Activated naive CD4-positive, alpha-beta T cell treated with anti-CD3 and anti-CD28 coated beads for 36 hours (primary cell): ENCODE measurements at places on chromosomes 1 and 21. TPM values are rescaled to one million over a fixed set of nuclear protein-coding genes. Genes with fewer than 3 reads are reported as not detected.

The C8A gene
- not detected for total RNA-seq

The LCE1D gene
- not detected for total RNA-seq

The ACKR1 gene
- total RNA-seq = not detected

The MRPS15 gene
- total RNA-seq = 141 TPM

The ARMH1 gene
- total RNA-seq = 155 TPM

The OR2L13 gene
- not detected for total RNA-seq

The RGS8 gene
- total RNA-seq = not detected

The NCMAP gene
- 0.20 TPM for total RNA-seq

The PLEKHA6 gene
- total RNA-seq = 0.52 TPM

The SMIM11 gene
- total RNA-seq = 16.4 TPM

The TMEM52 gene
- 0.99 TPM for total RNA-seq

The KCNK2 gene
- total RNA-seq = not detected

The GPR25 gene
- total RNA-seq = not detected

The RGS5 gene
- total RNA-seq = 1.1 TPM

The FCRL6 gene
- not detected for total RNA-seq

The SRM gene
- total RNA-seq = 222 TPM

The PTPN22 gene
- total RNA-seq = 50.9 TPM

The IPO9 gene
- 65.7 TPM for total RNA-seq

The TSPAN2 gene
- total RNA-seq = 0.86 TPM

The ANKRD65 gene
- total RNA-seq = not detected

The KRTAP19-6 gene
- total RNA-seq = not detected

The TTF2 gene
- total RNA-seq = 113 TPM

The RASSF5 gene
- total RNA-seq = 257 TPM

The OR2T2 gene
- not detected for total RNA-seq

The LCE2A gene
- total RNA-seq = not detected

The MATN1 gene
- total RNA-seq = 0.36 TPM

The ERG gene
- total RNA-seq = not detected

The S100A14 gene
- not detected for total RNA-seq

The SLC5A9 gene
- total RNA-seq = not detected

The NEGR1 gene
- total RNA-seq = not detected

The GPR157 gene
- 2.3 TPM for total RNA-seq

The KCNH1 gene
- not detected for total RNA-seq

The CAPN8 gene
- total RNA-seq = not detected

The C1orf198 gene
- total RNA-seq = 4.7 TPM
